Psoas muscle (tissue), 8 donors: ENCODE measurements at places on chromosomes 16 and 17. TPM values are rescaled to one million over a fixed set of nuclear protein-coding genes. Genes with fewer than 3 reads are reported as not detected.

DNA sequence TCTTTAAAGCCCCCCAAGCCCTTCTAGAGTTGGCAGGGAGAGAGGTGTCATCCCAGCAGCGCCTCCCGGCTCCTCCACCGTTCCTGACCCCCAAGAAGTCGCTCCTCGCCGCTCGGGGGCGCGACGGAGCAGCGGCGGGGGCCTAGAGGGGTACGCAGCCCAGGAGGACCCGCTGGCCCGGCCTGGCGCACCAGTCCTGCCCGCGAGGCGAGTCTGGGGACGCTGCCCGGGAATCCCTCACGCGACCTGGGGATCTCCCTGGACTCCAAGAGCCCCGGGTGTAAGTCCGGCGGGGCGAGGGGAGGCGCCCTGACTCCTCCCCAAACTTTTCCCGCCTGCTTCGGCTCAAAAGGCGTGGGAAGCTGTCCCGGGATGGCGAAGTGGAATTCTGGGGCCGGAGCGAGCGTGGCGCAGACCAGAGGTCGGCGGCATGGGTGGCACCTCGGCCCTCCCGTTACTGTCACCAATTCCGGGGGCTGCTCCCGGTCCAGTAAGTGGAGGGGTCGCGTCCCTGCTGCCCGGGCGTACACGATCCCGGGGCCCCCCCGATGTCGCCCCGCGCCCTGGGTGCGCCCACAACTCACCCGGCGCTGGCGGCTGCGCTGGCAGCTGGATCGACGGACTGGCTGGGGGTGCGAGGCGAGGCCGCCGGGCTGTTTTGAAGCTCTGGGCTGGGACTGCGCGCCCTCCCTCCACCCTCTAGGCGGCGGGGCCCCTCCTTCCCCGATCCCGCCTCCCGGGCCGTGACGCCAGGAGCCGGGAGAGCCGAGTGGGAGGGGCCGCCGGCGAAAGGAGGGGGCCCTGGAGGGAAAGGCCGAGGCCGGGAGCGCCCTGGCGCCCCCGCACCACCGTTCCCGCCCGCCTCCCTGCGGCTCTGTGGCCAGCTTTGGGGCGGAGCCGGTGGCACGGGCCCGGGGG, at the start of gene EMP2:
Gene EMP2 (minus strand): TSS at position 634 of the 918 bp plus-strand sequence. CDS start 32,981 bp downstream, outside the sequence.
- no peaks in the 10 kb centered on the region for H3K27me3 ChIP-seq
- peaks cover 43% of the 10 kb centered on the region for H3K4me1 ChIP-seq
- no peaks in the 10 kb centered on the region for H3K36me3 ChIP-seq
- H3K27ac ChIP-seq = peak within 1 kb of the TSS; percentile 86
- DNase-seq = peak; percentile 86

DNA sequence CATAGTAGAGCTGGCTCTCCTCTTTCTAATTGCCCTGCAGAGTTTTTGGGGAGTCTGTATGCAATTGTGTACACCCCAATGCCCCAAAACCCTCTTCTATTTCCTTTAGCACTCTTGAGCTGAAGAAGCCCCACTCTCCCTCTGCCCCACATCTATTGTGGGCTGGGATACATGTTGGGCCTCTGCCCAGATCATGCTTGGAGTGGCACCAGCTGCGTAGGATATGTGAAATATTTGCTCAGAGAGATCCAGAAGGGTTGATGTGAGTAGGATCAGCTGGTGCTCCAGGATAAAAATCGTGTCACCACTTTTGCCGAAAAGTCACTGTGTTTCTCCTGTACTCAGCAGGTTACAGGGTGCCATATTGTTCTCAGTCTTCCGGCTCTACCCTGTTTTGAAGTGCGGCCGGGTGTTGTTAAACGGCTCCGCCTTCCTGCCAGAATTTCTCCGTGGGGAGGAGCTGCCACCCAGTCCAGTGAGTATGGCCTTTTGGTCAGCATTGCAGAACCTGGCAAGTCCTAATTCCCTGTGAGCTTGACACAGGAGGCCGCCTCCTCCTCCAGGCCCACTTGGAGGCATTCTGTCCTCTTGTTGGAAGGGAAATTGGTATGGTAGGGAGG, 664.5 kb downstream of the WWOX start:
- no peaks in the 10 kb centered on the region for H3K27me3 ChIP-seq
- H3K27ac ChIP-seq = no peak overlapping the region
- DNase-seq = no peak
- no peaks in the 10 kb centered on the region for H3K4me1 ChIP-seq

DNA sequence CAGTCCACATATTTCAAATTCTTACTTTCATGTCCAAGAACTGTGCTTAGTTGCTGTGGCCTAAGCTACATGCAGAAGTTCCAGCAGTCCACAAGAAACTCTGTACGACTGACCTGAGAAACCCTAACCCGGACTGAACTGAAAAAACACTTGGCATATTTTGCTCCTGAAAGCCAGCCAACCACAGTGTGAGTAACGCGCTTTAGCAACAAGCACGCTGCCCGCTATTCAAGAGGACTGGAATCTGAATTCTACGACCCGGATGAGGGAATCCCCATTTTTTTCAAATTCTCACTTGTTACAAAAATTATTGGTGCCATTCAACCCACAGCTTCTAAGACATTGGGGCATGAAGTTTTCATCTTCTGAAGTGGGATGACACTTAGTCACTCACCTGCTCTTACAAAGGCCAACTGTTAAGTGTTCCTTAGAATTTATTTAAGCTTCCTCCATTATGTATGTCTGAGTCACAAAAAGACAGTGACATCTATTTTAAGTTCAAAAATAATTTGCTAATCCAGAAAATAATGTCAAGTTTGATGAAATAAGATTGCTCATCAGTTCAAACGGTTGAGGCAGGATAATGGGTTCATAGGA, 78.7 kb downstream of the CDYL2 start:
- no peak for DNase-seq
- H3K27me3 ChIP-seq = no peaks in the 10 kb centered on the region
- no peaks in the 10 kb centered on the region for H3K4me1 ChIP-seq
- H3K4me3 ChIP-seq = no peak overlapping the region

GRCh38 chr16:88992351-88993165, 15.6 kb upstream of the CBFA2T3 start:
- H3K27me3 ChIP-seq = peaks cover 77% of the 10 kb centered on the region
- no peak overlapping the region for H3K4me3 ChIP-seq
- no peaks in the 10 kb centered on the region for H3K4me1 ChIP-seq

DNA sequence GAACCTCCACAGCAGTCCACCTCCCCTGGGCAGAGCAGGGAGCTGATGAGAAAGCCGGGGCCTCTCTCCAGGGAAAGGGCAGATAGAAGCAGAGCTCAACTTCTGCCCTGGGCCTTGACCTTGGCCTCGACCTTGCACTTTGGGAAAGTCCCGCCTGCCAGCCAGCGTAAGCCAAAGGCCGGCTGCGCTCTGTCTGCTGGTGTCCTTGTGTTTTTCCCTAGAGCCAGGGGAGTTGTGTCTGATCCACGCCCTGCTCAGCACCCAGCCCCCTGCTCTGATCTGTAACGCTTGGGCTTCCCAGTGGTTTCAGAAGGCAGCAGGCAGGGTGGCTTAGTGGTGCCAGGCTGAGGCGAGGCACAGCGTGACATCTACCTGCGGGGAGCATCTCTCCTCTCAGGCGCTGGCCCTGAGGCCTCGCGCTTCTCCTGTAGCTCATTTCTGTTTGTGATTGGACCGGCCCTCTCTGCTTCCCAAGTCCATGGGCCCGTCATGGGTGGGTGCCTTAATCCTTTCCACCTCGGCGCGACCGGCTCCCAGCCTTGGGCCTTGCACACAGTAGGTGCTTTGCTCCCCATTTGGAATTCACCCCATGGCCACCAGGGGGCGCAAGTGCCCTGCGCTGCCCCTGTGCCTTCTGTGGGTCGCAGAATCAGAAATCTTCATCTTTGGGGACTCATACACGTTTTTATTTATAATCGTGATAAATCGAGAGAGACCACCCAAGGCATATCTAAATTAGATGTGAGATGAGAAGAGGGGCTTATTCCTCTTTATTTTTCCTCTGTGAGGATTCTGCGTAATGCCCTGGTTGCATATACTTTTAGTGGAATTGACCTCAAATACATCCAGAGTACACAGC, 24.2 kb downstream of the SGSH start:
- peaks cover 5% of the 10 kb centered on the region for H3K4me1 ChIP-seq
- no peak overlapping the region for H3K4me3 ChIP-seq
- no peak overlapping the region for H3K27ac ChIP-seq

DNA sequence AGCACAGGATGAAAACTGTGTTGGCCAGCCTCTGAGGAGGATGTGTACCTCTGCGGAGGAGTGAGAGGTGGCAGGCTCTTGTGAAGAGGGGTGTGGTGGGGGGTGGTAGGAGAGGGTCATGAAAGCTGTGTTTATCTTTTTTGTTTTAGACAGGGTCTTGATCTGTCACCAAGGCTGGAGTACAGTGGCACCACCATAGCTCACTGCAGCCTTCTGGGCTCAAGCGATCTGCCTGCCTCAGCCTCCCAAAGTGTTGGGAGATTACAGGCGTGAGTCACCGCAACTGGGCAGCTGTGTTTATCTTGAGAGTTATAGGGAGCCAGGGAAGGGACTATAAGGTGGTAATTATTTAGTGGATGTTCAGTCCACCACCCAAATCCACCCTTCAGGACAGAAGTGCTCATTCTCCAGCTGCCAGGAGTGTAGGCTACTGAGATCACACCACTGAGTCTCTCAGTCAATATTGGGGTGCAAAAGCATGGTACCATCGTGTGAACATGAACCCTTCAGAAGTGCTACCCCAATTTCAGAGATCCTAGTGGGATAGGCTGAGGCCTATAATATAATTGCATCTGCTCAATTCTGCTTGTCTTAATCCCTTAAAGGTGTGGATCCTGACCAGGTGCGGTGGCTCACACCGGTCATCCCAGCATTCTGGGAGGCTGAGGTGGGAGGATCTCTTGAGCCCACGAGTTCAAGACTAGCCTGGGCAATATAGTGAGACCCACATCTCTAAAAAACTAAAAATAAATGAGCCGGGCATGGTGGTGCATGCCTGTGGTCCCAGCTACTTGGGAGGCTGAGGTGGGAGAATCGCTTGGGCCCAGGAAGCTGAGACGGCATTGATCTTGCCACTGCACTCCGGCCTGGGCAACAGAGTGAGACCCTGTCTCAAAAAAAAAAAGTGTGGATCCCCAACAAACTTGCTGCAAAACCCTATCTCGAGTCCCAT, 788 bp upstream of the EXOC3L1 start:
- H3K4me3 ChIP-seq = no peak overlapping the region
- peak overlapping the region; percentile 87 for H3K27ac ChIP-seq
- no peaks in the 10 kb centered on the region for H3K27me3 ChIP-seq
- DNase-seq = no peak
- H3K4me1 ChIP-seq = peaks cover 28% of the 10 kb centered on the region

DNA sequence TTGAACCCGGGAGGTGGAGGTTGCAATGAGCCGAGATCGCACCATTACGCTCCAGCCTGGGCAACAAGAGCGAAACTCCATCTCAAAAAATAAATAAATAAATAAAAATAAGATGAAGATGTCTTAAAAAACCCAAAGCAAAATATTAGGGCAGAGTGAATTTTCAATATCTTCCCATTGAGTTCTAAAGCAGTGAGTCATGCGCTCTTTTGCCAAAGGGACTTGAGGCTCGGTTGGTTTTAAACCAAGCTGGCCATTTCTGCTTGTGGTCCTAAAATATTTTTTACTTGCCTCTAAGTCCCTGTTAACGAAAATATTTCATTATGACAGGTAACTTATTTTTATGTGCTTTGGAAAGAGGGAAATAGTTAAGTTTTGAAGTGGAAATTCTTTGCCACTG, 4.7 kb downstream of the PAFAH1B1 start:
- H3K36me3 ChIP-seq = no peaks in the 10 kb centered on the region
- H3K27ac ChIP-seq = peak overlapping the region; percentile 47
- H3K4me3 ChIP-seq = peak overlapping the region; percentile 41
- H3K27me3 ChIP-seq = no peaks in the 10 kb centered on the region
- no peak for DNase-seq

DNA sequence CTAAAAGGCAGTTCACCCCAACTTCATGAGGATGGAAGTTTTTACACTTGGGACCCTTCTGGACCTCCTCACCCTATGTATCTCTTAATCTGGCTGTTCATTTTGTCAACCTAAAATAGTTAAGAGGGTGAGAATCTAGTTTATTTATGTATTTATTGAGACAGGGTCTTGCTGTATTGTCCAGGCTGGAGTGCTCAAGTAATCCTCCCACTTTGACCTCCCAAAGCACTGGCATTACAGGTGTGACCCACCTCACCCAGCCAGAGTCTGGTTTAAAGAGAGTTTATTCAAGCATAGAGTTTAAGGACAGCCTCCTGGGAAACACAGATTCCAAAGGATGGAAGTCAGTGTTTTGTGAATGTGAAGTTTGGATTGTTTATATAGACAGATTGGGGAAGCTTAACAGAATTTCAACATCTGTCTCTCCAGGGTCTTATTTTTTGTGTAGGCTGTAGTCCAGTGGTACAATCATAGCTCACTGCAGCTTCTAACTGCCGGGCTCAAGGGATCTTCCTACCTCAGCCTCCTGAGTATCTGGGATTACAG, 8.0 kb upstream of the APPBP2 start:
- no peak overlapping the region for H3K4me3 ChIP-seq
- no peaks in the 10 kb centered on the region for H3K36me3 ChIP-seq
- no peaks in the 10 kb centered on the region for H3K4me1 ChIP-seq
- no peak overlapping the region for H3K27ac ChIP-seq
- DNase-seq = no peak

DNA sequence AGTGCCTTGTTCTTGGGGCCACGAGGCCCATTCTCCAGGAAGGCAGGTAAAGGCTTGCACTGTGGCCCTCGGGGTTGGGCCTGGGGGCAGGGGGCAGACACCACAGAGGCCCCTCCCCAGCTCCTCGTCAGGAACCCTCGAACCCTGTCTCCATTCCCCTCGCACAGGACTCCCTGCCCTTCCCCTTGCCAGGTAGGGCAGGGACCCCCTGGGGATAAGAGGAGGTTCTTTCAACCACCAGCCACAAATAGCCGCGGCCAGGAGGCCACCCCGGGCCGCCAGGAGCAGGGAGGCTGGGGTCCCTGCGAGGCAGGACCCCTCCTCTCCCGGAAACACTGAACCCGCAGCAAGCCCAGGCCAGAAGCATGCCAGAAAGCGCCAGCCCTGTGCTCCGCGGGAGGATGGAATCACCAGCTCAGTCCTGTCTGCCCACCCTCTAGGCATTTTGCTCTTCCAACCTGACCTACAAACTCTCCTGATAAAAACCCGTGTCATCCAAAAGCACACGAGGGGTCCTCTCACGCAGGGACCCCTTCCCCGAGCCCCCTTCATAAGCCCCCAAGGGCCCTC, 45.6 kb downstream of the SLC47A1 start:
- peak overlapping the region; percentile 64 for H3K4me3 ChIP-seq
- no peaks in the 10 kb centered on the region for H3K4me1 ChIP-seq
- no peak overlapping the region for H3K27ac ChIP-seq
- H3K36me3 ChIP-seq = no peaks in the 10 kb centered on the region

Gene CD300H
- total RNA-seq = not detected

Gene ZNF597
- 0.79 TPM for total RNA-seq

Gene MSI2
- total RNA-seq = 99.2 TPM

Gene NPTX1
- 0.67 TPM for total RNA-seq
